ENCODE measurements at places on chromosomes 3 and 15. TPM values are rescaled to one million over a fixed set of nuclear protein-coding genes. Genes with fewer than 3 reads are reported as not detected.

Gene CHP1
- 53.3 TPM for total RNA-seq

Gene BTLA
- total RNA-seq, result 2.2 TPM

- no peak for DNase-seq
Observed at GRCh38 chr15:55827204-55827603, 84.3 kb upstream of the PRTG start.

Gene AAGAB
- total RNA-seq, result 27.3 TPM

GRCh38 chr3:116084999-116085791 is 360.1 kb downstream of the LSAMP start:
- no peak for DNase-seq

Data from urinary bladder (tissue), 4 donors.